Iris pigment epithelial cell (primary cell): ENCODE measurements at places on chromosomes 3 and 15.

DNA sequence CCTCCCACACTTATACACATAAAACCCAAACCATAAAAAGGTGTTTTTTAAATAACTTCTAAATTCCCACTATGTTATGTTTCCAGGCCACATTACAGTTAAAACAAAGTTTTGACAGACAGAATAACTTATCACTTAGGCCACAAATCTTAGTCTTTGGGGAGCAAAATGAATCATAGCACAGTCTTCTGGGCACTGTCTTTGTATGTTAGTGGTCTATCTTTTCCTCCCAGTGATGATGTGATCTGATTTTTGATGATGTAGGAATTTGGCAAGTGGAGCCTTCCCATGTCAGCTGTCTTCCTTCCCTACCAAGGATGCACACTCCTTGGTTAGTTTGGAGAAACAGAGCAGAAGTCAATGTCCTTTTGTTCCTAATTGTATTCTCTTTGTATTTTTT, 67.3 kb downstream of the THSD4 start:
- DNase-seq = no peak

DNA sequence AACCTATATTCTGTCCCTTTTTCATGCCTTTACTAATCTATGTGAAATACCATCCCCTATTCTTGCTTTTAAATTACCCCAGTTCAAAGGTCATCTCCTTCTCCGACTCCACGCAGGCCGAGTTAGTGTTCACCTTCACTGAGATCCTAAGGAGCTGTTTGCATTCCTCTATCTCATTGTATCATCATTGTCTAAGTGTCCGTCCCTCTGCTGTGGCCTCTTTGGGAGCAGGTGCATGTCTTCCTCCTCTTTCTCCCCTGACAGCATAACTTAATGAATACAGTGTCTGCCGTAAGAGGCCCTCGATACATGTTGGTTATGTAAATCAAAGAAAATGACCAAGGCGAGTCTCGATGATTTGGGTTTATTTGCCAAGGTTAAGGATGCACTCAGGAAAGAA, 4.9 kb upstream of the PPP1R2 start:
- DNase-seq = no peak

DNA sequence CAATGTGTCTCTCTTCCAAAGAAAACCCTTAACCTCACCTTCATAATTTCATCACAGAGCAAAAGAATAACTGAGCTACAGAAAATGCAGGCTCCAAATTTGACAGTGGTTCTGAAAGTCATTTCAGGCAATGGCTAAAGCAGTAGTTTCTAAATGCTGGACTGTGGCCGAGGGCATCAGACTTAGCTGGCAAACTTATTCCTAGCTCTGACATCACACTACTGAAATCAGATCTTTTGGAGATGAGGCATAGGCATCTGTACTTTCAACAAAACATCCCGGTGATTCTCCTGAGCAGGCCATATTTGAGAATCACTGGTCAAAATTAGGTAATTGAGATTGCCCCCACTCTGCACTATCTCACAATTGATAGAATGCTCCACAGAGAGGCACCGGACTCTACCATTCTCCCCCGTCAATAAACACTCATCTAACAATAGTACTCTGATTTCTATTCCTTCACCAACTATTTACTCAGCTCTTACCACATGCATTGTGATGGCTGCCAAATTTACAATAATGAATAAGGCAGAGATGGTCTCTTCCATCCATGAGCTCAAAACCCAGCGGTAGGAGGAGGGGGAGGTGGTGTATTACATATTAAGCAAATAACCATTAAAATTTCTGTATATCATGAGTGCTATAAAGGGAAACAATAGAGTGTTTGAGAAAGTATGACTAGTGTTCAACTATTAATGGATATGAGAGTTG, 57.3 kb upstream of the SPRED1 start:
- DNase-seq = no peak

- DNase-seq = no peak
These were observed 102.0 kb upstream of the RPL32 start for GRCh38 chr3:12943124-12944021.

- DNase-seq = no peak
These were observed 48.3 kb upstream of the CCDC50 start for GRCh38 chr3:191280882-191281281.

- peak; percentile 49 for DNase-seq
These were observed 1.1 kb downstream of the EDEM1 start for GRCh38 chr3:5188419-5189221.

DNA sequence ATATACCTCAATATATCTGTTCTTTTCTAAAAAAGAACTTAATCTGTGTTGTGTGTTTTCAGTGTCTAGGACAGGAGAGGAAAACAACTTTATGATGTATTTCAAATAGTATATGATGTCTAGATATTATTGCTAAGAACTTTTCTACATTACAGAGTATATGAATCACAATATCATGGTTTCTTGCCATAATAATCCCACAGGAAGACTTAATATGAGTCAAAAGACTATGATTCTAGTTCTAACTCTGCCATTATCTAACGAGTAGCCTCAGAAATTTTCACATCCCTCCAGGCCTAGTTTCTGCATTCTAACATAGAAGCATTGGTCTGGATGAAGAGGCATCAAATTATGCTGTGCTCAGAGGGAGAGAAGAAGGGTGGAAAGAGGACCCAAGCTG, 107.7 kb upstream of the SPRED1 start:
- peak; percentile 59 for DNase-seq
